ENCODE measurements at places on chromosomes 5 and 9.

GRCh38 chr5:31656806-31657205 lies 17.9 kb downstream of the PDZD2 start:
- DNase-seq, result no peak

- no peak for DNase-seq
Observed at GRCh38 chr9:127612939-127613582, 984 bp downstream of the STXBP1 start.

GRCh38 chr9:103991698-103992097 lies 102.4 kb upstream of the SMC2 start:
- DNase-seq, result no peak

DNA sequence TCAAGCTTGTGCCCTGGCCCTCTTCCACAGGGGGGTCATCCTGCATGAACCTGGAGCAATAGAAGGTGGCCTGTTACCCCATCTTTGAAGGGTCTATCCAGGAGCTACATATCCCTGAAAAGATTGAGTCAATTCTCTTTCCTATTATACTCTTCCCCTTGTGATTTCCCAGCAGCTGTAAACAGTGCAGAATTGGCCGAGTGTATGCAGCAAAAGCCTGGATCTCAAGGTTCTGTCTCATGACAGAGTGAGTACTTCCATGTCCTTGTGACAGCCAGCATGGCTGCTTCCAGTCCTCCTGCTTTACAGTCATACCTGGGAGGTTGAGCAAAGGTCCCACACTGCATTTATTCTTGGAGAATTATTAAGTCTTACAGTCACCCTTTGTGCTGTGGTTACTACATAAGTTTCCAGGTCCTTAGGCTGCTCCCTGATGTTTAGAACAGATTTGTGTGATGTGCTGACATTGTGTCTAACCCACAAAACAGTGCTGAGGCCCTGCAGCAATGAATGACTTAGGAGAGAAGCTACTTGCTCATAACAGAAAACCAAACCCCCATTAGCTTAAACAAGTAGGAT lies 67.5 kb downstream of the NREP start:
- DNase-seq, result no peak

- DNase-seq, result no peak
Observed at GRCh38 chr5:9782826-9783560, 152.8 kb upstream of the TAS2R1 start.

- no peak for DNase-seq
Observed at GRCh38 chr9:133629221-133630110, 6.7 kb upstream of the DBH start.

GRCh38 chr5:66477596-66477995 lies 118.6 kb upstream of the MAST4 start:
- no peak for DNase-seq

DNA sequence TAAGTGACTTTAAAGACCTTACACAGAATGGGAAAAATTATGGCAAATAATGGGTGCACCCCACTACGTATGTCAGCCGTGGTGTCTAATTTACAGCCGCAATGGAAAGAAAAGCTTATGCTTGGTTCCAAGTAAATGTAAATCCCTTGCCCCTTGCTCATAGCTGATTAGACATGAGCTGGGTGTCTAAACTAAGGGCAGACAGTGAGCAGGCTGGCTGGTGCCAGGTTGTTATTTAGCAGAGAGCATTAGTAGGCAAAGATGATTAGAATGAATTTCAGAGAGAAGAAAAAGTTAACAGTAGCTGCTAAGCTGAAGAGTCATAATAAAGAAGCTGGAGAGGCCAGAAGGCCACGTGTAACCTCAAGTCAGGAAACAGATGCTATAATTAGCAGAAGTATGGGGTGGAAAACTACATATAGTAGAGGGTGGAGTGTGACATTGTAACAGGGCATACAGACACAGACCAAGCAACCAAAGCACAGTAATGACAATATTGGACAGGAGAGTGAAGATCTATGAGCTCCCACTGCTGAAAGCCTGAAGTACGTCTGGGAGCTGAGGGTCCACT lies 257.7 kb downstream of the MCTP1 start:
- DNase-seq, result no peak

GRCh38 chr9:125436613-125437443 lies 175.2 kb downstream of the GAPVD1 start:
- no peak for DNase-seq

DNA sequence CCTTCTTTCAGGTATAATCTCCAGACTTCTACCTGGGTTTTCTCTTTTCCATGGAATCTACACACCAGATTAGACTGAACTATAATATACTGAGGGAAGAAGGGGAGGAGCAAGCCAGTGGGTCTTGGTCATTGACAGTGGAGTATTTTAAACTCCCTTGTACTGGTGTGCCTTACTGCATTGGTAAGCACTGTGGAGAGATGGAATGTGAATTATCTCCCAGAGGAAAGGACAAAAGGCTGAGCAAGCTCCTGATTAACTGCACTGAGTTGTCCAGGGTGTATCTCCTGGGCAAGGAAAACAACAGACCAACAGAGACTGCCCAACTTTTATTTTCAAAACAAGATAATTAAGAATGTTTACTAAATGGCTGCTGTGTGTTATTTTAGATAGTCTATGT lies 29.8 kb upstream of the SLCO6A1 start:
- no peak for DNase-seq

All from NCI-H1930 (cell line).